ENCODE measurements at places on chromosomes 4 and X.

DNA sequence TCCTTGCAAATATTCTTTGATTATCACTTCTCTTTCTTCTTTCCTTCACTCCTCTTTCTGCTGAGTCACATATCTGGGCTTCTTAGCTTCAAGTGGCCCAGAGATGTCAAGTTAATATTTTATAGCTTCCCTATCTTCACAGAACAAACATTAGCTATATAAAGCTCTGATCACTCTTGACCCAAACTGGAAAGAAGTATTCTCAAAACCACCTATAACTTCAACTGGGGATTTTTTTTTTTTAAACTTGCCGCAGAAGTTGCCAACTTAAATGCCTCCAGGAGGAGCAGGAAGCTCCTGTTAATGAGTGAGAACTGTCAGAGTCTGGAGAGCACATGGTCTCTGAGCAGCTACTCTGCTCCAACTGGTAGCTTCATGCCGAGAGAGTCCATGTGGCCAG, 233.3 kb upstream of the EDNRA start:
- DNase-seq = no peak

- no peak for DNase-seq
Measured at GRCh38 chrX:17828171-17828570, 32.9 kb downstream of the RAI2 start.

- no peak for DNase-seq
Measured at GRCh38 chrX:10208281-10208856, 51.6 kb downstream of the CLCN4 start.

DNA sequence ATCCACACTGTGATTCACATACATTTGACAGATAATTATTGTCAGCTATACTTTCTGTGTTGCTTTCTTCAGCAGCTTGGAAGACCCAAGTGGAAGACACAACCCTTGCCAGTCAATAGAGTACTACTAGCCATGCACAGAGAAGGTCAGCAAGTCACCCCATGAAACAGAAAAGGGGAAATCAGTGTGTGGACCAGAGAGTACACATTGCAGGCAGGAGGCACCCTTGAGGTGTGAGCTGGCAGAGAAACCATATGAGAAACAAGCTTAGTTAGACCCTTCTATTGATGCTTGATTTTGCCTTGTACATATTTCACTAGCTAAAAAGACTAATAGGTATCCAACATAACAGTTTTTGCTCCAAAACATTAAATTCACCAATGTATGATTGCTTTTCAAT, 99.5 kb downstream of the NLGN4X start:
- DNase-seq = peak; percentile 23

DNA sequence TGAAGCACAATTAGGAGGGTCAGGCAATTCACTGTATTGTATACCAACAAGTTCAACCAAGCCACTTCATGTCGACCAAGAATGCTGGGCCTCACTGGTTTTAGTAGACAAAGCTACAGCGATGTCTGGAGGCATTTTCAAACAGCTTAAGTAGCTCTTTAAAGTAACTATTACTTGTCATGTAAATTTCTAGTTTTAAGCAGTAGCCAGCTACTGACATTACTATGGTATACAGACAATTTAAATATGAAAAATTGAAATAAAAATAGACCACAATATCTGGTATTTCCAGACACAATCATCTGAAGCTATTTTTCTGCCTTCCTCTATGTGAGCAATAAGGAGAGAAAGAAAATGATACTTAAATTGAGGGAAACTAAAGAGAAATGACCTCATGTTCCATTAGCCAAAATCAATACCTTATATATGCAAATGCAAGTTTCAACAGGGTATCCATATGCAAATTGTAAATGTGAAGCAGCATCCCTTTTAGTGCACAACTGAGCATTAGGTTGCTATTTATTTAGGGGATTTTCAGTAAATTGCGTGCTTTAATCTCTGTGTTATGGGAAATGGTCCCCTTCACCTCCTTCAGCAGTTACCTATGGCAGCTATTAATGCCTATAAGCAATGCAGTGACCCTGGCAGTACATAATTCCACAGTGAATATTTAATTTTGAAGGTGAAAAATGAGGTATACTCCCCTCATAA, 119.5 kb downstream of the GPC3 start:
- no peak for DNase-seq

DNA sequence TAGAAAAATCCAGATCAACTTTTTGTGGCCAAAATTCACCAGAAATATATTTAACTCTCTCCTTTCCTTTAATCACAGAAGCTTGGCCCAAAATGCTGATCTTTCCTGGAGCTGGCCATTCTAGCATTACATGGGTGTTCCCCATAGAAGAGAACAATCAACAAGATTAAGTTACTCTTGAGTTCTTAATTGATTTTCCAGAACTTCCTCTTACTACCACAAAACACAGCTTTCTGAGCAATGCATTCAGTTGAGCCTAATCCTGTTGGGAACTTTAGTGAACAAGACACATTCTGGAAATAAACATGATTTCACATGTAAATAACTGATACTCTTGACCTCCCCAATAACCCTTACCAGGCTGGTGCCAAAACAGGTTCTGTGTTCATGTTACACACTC, 45.4 kb upstream of the STIM2 start:
- DNase-seq = no peak

DNA sequence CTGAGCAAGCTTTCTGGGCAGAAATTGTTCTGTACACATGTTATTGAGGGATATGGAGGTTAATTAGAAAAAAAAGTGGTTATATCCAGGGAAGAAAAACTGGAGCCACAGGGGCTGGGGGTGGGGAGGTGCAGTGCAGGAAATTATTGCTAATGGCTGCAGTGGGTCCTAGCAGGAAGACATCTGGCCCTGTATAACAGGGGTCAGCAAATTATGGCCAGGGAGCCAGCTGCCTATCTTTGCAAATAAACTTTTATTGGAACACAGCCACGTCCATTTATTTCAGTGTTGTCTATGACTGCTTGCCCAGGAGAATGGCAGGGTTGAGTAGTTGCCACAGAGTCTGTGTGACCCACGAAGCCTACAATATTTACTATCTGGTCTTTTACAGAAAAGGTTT, 23.4 kb upstream of the PRPS2 start:
- peak; percentile 19 for DNase-seq

DNA sequence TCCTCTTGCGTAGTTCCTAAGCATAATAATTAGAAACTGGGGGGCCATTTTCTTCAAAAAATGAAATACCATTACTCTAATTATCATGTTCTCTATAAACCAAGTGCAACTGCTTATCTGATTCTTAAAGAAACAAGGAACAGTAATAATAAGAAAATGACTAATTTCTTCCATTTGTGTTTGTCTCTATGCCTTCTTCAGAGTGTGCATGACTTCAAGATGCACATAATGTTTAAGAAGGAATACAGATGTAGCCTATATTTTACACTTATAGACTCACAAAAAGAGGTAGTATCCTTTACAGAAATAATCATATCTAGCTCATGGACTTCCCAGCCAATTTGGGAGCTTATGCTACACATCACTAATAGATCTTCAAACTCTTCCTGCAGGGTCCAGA, 131.7 kb downstream of the CHRNA9 start:
- DNase-seq = no peak

GRCh38 chrX:140804292-140804691, 94.7 kb downstream of the LINC00632 start:
- DNase-seq = no peak

- DNase-seq = no peak
Measured at GRCh38 chrX:153226344-153227185, 47.5 kb downstream of the MAGEA1 start.

DNA sequence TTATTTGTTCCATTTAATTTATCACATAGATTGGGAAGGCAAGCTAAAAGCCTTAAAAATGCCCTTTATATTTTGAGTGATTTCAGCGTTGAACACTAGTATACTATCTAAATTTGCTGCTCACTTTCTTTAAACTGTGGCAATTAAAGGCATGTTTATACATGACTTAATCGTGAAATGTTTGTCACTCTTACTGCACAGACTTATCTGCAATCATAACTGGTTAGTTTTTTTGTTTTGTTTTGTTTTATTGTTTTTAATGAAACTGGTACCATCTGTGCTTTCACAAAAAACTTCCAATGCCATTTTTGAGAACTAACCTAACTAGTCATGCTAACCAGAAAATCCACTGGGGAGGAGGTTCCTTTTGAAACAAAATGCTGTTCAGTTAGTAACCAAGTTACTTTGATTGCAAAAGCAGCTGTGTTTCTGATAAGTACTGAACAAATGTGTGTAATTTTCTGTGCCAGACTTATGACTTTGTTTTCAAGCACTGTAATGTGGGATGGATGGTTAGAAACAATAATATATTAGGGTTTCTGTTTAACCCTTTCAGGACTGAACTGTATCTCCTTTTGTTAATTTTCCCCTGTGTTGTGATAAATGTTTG, 56.1 kb downstream of the CCKAR start:
- DNase-seq = no peak

DNA sequence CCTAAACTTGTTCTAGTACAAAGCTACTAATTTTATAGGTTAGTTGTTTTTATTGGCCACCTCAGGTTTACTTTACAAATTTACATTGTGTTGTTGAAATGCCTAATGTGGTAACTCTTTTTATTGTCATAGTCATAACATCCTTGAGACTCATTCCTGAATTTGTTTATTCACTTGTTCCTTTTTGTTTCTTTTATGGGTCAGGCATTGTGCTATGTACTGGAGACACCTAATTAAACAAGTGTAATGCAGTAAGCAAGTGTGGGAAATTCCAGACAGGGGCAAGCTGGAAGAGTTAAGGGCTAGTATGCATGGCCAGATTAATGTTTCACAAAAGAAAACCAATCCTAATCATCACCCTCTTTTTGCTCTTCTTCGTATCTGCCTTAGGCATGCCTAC, 30.5 kb upstream of the TTC29 start:
- no peak for DNase-seq

GRCh38 chr4:26005764-26006163, 91.7 kb downstream of the SMIM20 start:
- DNase-seq = no peak

DNA sequence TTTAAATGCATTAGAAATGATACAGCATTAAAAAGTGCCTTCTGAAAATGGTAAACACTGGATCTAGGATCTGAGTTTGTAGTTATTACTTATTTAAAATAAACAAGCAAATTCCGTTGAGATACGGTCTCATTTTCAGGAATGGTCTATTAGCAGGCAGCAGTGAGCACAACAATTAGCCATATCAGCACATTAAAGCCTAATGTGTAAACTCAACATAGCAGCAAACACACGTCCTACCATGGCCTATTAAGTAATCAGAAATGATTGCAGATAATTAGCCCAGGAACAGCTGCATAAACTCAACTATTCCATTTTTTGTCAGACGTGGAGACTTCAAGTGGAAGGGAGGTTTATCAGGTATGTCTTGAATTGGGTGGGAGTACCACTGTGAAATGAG, 61.8 kb downstream of the NEIL3 start:
- DNase-seq = no peak

Measured in NCI-H1092 treated with DMSO at 0.1 percent for 48 hours (cell line).